ENCODE measurements at places on chromosomes 11 and 22.

DNA sequence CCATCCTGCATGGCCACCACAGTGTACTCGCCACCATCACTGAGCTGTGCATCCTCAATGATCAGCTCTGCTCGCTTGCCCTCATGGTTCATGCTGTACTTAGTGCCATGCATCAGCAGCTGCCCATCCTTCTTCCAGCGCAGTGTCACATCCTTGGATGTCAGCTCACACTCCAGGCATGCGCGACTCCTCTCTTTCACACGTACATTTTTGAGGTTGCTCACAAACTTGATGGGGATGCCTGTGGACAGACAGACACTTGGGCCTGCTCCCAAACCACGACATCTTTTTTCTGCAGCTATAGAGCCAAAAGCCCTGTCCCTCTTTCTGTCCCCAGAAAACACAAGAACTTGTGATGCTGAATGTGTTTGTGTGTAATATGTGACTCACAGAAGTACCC, 10.5 kb downstream of the IGSF22 start:
- H3K4me1 ChIP-seq, result peaks cover 4% of the 10 kb centered on the region
- no peak for DNase-seq
- no peaks in the 10 kb centered on the region for H3K36me3 ChIP-seq
- H3K27ac ChIP-seq, result no peak overlapping the region

DNA sequence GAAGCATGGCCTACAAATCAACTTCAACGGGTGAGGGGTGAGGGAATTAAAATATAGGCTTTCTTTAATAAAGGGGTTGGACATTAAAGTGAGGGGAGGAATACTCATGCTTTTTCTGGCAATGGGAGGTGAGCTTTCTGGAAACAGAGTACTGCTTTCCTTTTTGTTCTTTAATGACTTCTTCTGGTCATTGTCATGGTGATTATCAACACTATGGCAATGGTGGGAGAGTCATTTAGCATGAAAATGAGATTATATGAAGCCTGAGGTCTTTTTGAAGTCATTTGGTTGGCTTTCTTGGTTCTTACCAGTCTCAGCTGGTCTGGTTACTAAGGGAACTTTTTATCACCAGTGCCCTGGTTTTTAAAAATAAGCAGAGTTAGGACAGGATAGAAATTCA, 475.8 kb upstream of the LRRC4C start:
- H3K4me1 ChIP-seq, result no peaks in the 10 kb centered on the region
- no peak overlapping the region for H3K4me3 ChIP-seq
- H3K27me3 ChIP-seq, result no peaks in the 10 kb centered on the region
- H3K27ac ChIP-seq, result no peak overlapping the region
- DNase-seq, result no peak

- no peaks in the 10 kb centered on the region for H3K36me3 ChIP-seq
- H3K4me3 ChIP-seq, result peak overlapping the region; percentile 79
- DNase-seq, result peak; percentile 83
- peaks cover 23% of the 10 kb centered on the region for H3K4me1 ChIP-seq
- H3K27ac ChIP-seq, result peak overlapping the region; percentile 97
- no peaks in the 10 kb centered on the region for H3K27me3 ChIP-seq
Observed at GRCh38 chr11:64745521-64746328, 1.8 kb upstream of the RASGRP2 start.

- H3K36me3 ChIP-seq, result no peaks in the 10 kb centered on the region
- peaks cover 32% of the 10 kb centered on the region for H3K4me1 ChIP-seq
- no peak for DNase-seq
- H3K27me3 ChIP-seq, result no peaks in the 10 kb centered on the region
- H3K4me3 ChIP-seq, result no peak overlapping the region
Observed at GRCh38 chr11:128298271-128298670, 289.1 kb downstream of the ETS1 start.

GRCh38 chr11:128900468-128900867, 9.3 kb downstream of the KCNJ5 start:
- H3K4me1 ChIP-seq, result peaks cover 47% of the 10 kb centered on the region
- H3K36me3 ChIP-seq, result no peaks in the 10 kb centered on the region
- no peak overlapping the region for H3K27ac ChIP-seq
- H3K4me3 ChIP-seq, result no peak overlapping the region
- no peaks in the 10 kb centered on the region for H3K27me3 ChIP-seq

- peaks cover 10% of the 10 kb centered on the region for H3K4me1 ChIP-seq
- no peaks in the 10 kb centered on the region for H3K27me3 ChIP-seq
- H3K4me3 ChIP-seq, result no peak overlapping the region
- H3K27ac ChIP-seq, result no peak overlapping the region
- no peak for DNase-seq
Observed at GRCh38 chr22:23072911-23073491, 2.7 kb downstream of the GNAZ start.

- no peaks in the 10 kb centered on the region for H3K36me3 ChIP-seq
- H3K27ac ChIP-seq, result peak overlapping the region; percentile 60
- DNase-seq, result no peak
- no peak overlapping the region for H3K4me3 ChIP-seq
- no peaks in the 10 kb centered on the region for H3K27me3 ChIP-seq
- peaks cover 22% of the 10 kb centered on the region for H3K4me1 ChIP-seq
Observed at GRCh38 chr22:28029956-28030355, 110.9 kb upstream of the PITPNB start.

DNA sequence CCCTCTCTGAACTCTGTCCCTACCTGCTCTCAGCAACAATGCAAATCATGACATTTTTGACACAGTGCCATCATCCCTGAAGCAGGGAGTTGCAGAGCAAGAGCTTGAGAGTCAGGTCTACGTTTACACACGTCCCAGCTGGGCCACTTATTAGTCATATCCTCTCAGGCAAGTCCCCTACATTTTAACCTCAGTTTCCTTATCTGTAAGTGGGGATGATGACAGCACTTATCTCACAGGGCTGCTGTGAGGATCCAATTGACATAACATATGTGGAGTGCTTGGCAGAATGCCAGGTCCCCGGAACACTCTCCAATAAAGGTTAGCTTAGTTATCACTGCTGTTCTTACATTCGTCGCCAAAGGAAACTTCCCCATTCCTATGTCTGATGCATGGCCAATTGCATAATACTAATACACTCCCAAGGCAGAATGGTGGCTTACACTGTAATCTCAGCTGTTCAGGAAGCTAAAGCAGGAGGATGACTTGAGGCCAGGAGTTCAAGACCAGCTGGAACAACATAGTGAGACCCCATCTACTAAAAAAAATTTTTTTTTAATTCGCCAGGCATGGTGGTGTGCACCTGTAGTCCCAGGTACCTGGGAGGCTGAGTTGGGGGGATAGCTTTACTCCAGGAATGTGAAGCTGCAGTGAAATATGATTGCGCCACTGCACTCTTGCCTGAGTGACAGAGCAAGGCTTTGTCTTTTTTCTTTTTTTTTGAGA, 16.6 kb downstream of the ASCC2 start:
- peak overlapping the region; percentile 27 for H3K27ac ChIP-seq
- DNase-seq, result peak; percentile 54
- H3K4me3 ChIP-seq, result no peak overlapping the region
- peaks cover 48% of the 10 kb centered on the region for H3K36me3 ChIP-seq
- H3K4me1 ChIP-seq, result peaks cover 8% of the 10 kb centered on the region
- H3K27me3 ChIP-seq, result no peaks in the 10 kb centered on the region

GRCh38 chr11:117872420-117872961, 4.0 kb downstream of the FXYD6 start:
- no peak overlapping the region for H3K4me3 ChIP-seq
- no peaks in the 10 kb centered on the region for H3K36me3 ChIP-seq
- no peak for DNase-seq
- H3K4me1 ChIP-seq, result no peaks in the 10 kb centered on the region

DNA sequence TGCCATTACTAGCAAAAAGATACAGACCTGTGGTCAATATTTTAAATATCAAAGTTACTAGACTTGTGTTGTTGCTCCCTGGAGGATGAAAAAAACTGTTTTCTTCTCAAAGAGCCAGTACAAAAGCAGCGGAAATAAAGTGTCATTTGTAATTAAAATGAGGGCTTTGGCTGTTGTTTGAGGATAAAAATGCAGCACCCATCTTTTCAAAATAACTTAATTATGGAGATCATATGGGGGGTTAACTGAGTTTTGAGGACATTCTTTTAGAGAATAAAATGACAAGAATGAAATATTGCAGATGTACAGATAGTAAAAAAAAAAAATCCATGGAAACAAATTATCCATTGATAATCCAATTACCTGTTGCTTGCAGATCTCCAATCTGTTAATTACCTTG, 1484.4 kb downstream of the LRRC4C start:
- H3K27ac ChIP-seq, result no peak overlapping the region
- H3K36me3 ChIP-seq, result no peaks in the 10 kb centered on the region
- H3K27me3 ChIP-seq, result no peaks in the 10 kb centered on the region
- no peaks in the 10 kb centered on the region for H3K4me1 ChIP-seq
- DNase-seq, result no peak
- no peak overlapping the region for H3K4me3 ChIP-seq

- no peak for DNase-seq
- no peak overlapping the region for H3K27ac ChIP-seq
- H3K36me3 ChIP-seq, result no peaks in the 10 kb centered on the region
- H3K27me3 ChIP-seq, result no peaks in the 10 kb centered on the region
- H3K4me1 ChIP-seq, result no peaks in the 10 kb centered on the region
Observed at GRCh38 chr11:43765194-43765593, 84.7 kb downstream of the HSD17B12 start.

DNA sequence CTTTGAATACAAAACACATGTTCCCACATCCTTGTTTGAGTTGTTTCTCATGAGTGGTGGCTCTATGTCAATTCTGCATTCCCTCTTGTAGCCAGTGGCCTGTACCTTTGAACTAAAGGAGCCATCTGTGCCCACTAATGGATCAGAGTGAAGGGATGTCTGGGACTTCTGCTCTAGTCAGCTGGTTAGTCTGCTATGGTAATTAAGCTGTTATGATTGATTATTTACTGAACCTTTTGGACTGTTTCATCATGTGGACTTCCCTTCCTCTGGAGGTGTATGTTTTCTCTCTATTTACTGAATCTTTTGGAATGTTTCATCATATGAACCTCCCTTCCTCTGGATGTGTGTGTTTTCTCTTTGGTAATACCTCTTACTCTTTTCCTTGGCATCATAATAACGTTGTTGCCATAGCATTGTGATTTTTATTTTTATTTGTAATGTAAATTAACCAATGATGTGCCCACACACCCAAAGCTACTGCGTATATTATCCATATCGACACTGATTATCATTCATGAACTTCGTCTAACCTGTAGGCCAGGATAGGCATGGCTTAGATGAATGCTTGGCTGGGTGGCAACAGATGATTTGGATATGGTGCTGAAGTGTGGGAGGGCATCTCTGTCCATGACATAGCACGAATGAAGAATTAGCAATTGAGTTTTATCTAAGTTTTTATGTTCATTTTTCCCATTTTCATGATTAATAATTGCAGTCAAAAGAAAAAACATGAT, 112.3 kb upstream of the SORL1-AS1 start:
- peaks cover 8% of the 10 kb centered on the region for H3K36me3 ChIP-seq
- no peak overlapping the region for H3K27ac ChIP-seq
- no peaks in the 10 kb centered on the region for H3K27me3 ChIP-seq

DNA sequence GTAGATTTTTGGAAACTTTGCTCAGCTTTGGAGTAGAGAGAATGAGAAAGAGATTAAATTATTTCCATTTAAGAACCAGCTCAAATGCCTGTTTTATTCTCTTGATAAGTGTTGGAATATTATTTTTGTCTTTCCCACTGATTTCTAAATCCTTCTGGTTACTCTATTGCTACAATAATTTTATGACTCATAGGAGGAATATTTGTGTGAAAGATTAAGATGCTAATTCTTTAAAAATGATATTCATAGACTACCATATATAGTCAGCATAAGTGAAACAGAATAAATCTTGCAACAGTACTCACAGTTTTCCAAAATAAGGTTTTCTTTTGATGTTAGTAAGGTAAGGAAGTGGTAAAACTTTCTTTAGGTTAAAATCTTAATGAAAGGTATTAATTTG, 60.9 kb downstream of the YAP1 start:
- H3K27ac ChIP-seq, result peak overlapping the region; percentile 94
- no peaks in the 10 kb centered on the region for H3K36me3 ChIP-seq
- DNase-seq, result no peak
- H3K4me3 ChIP-seq, result peak overlapping the region; percentile 57

GRCh38 chr11:98453378-98453777, 567.4 kb upstream of the CNTN5 start:
- H3K27ac ChIP-seq, result no peak overlapping the region
- no peak for DNase-seq
- H3K4me1 ChIP-seq, result no peaks in the 10 kb centered on the region
- no peaks in the 10 kb centered on the region for H3K36me3 ChIP-seq
- H3K4me3 ChIP-seq, result no peak overlapping the region
- no peaks in the 10 kb centered on the region for H3K27me3 ChIP-seq

- no peaks in the 10 kb centered on the region for H3K27me3 ChIP-seq
- H3K4me1 ChIP-seq, result no peaks in the 10 kb centered on the region
- no peak for DNase-seq
Observed at GRCh38 chr22:33656808-33657628, 263.3 kb downstream of the LARGE1 start.

- H3K4me1 ChIP-seq, result no peaks in the 10 kb centered on the region
- H3K4me3 ChIP-seq, result no peak overlapping the region
- DNase-seq, result no peak
- no peaks in the 10 kb centered on the region for H3K27me3 ChIP-seq
- no peak overlapping the region for H3K27ac ChIP-seq
Observed at GRCh38 chr11:72122607-72123006, 10.1 kb upstream of the ANAPC15 start.

All from thoracic aorta (tissue), 2 donors.